Stimulated activated CD4-positive, alpha-beta T cell treated with anti-CD3 and anti-CD28 coated beads, Interleukin-1b, Interleukin-23, amount 100 ng/mL, for 24 hours (primary cell): ENCODE measurements at places on chromosomes 6 and 20.

DNA sequence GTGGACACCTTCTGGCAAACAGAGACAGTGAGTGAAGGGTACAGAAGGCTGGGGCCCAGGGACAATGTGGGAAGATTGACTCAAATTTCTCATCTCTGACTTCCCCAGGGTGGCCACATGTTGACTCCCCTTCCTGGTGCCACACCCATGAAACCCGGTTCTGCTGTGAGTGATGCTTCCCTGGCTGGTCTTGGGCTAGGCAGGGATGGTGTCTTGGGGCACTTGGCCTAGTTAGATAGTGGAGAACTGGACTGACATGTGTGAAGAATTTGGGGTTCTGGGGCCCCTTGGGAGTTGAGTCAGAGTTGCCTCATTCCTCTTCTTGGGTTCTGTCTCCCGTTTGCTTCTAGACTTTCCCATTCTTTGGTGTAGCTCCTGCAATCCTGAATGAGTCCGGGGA, 34.2 kb downstream of the GSS start:
- no peak for DNase-seq

DNA sequence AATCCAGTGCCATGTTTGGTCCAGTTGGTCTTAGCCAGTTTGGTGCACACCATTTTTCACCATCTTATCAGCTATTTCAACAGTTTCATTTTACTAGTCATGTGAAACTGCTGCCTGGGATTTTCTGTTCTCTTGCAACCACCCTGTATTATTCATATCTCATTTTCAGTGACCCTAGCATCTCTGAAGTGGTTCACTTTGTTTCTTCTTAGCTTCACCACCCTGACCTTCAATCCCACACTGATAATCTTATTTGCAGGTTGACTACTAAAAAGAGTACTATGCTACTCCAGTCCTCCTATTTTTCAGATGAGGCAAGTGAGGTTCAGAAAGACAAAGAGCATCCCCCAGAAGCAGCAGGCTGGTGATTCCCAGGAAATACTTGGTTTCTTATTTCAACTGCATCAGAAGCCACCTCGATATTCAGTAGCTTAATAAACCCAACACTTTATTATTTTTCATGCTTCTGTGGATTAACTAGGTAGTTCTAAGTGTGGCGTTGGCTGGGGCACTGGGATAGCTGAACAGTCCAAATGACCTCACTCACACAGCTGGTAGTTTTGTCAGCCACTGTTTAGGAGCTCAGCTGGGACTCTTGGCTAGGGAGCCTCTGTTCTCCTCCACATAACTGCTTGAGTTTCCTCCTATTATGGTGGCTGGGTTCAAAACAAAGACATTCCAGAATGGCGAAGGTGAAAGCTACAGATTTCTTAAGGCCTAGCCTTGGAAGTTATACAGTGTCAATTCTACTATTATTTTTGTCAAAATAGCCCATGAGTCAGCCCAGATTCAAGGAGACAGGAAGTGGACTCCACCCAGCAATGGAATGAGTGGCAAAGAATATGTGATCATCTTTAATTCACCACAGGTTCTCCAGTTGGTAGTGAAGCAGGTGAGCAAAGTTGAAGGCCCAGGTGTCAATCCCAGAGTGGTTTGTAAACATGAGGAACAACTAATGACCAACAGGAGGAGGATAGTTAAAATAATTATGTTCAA, 40.6 kb downstream of the BPIFB4 start:
- no peak for DNase-seq

GRCh38 chr6:134063966-134064445, 11.6 kb upstream of the SLC2A12 start:
- DNase-seq, result peak; percentile 20

GRCh38 chr6:7750197-7750596, 24.3 kb downstream of the BMP6 start:
- no peak for DNase-seq

- no peak for DNase-seq
Observed at GRCh38 chr6:163460307-163460782, 45.8 kb downstream of the QKI start.

DNA sequence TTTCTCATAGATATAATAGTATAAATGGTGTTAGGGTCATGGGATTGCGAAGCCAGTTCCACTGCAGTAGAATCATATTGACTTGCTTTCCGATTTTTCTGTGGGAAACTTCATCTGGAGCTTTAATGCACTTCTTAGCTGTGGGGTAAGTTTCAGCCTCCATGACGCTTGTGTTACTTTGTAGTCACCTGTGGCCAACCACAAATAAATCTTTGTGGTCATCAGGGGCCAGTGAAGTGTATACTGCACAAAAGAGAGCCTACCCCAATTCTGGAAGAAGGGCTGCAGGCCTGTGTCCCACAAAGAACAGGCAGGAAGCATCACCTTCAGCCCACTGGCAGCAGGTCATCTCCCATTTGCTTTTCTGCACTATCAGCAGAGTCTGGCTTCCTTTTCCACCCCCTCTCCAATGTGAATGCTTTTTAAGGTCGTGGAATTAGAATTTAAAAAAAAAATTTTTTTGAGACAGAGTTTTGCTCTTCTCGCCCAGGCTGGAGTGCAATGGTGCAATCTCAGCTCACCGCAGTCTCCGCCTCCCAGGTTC, 32.0 kb downstream of the MTHFD1L start:
- no peak for DNase-seq

DNA sequence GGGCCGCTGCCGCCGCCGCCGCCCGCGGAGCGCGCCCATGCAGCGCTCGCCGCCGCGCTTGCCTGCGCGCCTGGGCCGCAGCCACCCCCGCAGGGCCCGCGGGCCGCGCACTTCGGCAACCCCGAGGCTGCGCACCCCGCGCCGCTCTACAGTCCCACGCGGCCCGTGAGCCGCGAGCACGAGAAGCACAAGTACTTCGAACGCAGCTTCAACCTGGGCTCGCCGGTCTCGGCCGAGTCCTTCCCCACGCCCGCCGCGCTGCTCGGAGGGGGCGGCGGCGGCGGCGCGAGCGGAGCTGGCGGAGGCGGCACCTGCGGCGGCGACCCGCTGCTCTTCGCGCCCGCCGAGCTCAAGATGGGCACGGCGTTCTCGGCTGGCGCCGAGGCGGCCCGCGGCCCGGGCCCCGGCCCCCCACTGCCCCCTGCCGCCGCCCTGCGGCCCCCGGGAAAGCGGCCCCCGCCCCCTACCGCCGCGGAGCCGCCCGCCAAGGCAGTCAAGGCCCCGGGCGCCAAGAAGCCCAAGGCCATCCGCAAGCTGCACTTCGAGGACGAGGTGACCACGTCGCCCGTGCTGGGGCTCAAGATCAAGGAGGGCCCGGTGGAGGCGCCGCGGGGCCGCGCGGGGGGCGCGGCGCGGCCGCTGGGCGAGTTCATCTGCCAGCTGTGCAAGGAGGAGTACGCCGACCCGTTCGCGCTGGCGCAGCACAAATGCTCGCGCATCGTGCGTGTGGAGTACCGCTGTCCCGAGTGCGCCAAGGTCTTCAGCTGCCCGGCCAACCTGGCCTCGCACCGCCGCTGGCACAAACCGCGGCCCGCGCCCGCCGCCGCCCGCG, 730 bp downstream of the INSM1 start:
- DNase-seq, result no peak

DNA sequence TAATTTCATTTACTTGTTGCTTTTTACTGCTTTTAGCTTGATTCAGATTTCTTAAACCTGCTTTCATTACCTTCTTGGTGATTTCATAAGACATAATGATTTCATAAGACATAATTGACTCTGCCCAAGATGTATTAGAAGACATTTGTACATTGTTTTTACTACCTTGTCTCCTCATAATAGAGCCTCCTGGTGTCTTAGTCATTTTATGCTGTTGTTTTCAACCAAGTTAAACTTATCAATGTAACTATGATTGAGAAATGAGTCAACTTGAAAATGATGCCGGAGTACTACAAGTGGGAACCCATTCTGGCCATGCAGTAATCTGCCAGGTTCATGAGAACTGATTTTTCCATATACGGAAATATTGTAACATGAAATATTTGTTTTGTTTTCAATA, 573.6 kb downstream of the MMUT start:
- no peak for DNase-seq

- DNase-seq, result no peak
Observed at GRCh38 chr6:155708100-155708499, 252.5 kb upstream of the NOX3 start.

DNA sequence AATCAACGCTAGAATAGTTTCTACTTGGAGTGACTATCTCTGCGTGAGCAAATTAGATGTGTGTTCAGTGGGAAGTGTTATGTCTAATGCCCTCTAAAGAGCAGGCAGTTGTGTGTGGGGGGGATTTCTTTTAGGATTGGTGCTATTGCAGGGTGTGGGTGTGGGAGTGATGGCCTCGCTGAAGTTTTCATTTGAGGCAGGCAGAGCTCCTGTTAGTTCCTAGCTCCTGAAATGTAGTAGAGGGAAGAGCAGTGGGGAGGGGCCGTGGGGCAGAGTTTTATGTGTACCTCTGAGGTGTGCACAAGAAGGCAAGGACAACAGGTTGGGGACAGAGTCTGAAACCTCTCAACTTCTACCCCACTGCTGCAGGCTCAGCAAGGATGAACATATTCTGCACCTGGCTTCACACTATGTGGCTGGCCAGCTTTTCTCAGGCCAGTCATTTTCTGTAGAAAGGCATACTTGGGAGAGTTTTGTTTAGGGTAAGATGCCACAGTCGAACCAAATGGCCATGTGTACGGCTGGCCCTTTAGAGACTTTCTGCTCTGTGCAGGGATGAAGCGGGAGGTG, 229.2 kb upstream of the SUPT3H start:
- no peak for DNase-seq

DNA sequence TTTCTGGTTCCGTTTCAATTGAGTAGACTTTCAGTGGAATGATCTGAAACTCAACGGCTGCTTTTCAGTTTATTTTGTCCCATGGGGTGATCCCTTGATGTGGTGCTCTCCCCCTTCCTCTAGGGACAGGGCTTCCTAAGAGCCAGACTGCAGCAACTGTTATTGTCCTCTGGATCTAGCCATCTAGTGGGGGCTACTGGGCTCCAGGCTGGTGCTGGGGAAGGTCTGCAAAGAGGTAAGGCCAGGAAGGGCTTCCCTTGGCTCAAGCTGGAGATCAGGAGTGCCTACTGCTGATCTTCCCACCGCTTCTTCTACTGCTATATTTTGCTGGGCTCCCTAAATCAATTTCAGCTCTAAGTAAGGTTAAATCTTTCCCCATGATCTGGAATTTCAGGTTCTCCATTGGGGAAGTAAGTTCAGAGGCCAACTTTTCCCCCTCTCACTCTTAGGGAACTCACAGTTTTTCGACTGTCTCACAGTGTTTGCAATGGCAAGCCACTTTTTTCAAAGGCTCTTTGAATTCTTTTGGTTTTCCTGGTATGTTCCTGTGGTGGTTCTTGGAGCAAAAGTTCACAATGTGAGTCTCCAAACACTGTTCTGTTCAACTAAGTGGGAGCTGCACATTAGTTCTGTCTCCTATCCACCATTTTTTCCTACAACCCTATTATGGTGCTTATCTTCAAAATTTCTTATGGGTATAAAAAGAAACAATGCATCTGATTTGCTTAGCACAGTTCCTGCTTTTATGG, 286.2 kb upstream of the EXOC2 start:
- DNase-seq, result no peak

DNA sequence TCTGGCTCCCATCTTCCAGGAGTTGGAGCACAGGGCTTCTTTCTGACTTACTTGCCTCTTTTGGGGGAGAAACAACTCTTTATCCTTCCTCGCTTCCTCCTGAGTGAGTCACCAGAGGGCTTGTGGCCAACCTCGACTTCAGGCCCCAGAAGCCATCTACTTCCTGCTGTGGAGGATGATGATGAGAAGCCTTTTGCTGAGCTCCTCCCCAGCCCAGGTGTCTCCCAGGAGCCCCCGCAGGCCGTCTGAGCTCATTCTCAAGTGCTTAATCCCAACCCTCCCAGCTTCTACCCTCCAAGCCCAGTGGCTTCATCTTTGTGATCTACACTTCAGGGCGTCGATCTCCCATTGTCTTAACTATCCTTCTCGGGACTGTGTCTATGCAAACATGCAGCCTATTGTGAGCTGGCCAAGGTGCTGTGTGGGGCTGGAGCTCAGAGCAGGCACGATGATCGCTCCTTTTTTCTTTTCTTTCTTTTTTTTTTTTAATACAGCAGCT, 27.9 kb downstream of the SDCBP2 start:
- no peak for DNase-seq

- no peak for DNase-seq
Observed at GRCh38 chr20:3932277-3932676, 43.1 kb downstream of the PANK2 start.

GRCh38 chr6:34568341-34569201, 12.4 kb upstream of the SPDEF start:
- DNase-seq, result no peak

GRCh38 chr20:40982415-40983145, 46.0 kb upstream of the TOP1 start:
- DNase-seq, result no peak

GRCh38 chr6:38184585-38185080, 365.1 kb downstream of the ZFAND3 start:
- no peak for DNase-seq

GRCh38 chr20:39246436-39246835, 284.3 kb downstream of the DHX35 start:
- no peak for DNase-seq

GRCh38 chr20:13418263-13419229, 197.5 kb downstream of the ISM1 start:
- DNase-seq, result no peak

GRCh38 chr6:112934433-112935327, 587.5 kb downstream of the RFPL4B start:
- DNase-seq, result no peak

GRCh38 chr6:158715330-158716311, 65.8 kb downstream of the SYTL3 start:
- no peak for DNase-seq

- no peak for DNase-seq
Observed at GRCh38 chr6:14272737-14273085, 155.1 kb downstream of the CD83 start.

DNA sequence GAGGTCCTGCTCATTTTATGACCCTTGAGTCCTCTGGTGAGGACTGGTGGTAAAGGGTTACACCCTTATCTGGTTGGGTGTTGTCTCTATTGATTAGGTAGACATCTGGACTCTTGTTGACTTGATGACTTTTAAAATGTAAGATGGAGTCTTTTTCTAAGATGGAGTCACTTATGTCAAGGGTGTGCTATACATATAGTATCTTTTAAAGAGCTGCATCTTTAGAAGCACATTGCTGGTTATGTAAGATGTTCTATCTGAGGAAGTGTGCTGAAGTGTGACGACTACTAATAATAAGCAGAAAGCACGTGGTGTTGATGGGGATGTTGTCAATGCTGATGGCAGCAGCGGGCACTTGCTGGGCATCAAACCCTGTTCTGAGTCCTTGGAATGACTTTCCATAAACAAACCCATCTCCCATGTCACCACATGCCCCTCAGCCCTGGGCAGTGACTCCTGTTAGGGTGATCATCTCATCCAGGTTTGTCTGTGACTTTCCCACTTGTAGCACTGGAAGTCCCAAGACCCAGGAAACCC, 229.6 kb downstream of the EYA2 start:
- no peak for DNase-seq
